ENCODE measurements at places on chromosomes 16 and 17.

- DNase-seq = peak; percentile 25
Measured at GRCh38 chr17:40727447-40728231, 24.1 kb upstream of the KRT24 start.

DNA sequence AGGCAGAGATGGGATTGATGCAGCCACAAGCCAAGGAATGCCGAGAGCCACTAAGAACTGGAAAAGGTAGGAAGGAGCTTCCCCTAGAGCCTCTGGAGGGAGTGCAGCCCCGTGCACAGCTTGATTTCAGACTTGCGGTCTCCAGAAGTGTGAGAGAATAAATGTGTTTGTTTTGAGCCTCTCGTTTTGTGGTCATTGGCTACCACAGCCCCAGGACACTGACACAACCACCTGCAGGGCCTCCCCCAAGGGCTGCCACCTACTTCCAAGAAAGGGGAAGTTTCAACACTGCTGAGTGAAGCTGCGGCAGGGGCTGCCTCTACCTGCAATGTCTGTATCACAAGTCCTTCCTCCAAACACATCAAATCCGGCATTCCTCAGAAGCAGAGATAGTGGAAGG, 346.9 kb downstream of the C16orf95 start:
- DNase-seq = no peak

GRCh38 chr17:75183999-75184884, 1.5 kb upstream of the SUMO2 start:
- DNase-seq = no peak

DNA sequence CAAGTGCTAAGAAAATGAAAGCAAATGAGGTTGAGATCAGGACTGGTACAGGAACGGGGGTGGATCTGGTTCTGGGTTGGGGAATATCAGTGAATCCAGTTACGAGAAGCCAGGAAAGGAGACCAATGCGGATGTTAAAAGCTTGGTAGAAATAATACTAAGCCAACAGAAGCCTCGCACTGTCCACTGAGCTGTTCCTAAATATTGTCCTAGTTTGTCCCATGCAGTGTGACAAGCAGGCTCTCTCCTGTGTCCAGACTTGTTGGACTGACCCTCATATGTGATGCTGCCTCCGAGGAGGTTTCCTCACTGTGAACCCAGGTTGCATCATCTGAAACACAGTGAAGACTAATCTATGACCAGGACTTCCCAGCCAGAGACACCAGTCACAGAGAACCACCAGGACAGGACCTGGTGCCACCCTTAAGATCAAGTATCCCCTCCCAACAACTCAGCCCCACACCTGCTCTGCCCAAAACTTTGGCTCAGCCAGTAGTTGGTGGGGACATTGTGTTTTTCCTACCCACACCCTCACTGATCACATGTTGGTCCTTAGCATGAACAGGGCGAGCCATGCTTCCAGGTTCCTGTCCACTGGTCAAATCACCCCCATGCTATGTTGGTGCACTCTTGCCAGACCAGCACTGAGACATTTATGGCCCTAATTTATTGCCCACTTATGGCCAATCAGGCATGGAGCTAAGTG, 32.7 kb upstream of the SCNN1B start:
- DNase-seq = peak; percentile 2

GRCh38 chr17:55480631-55481315, 30.5 kb downstream of the SMIM36 start:
- no peak for DNase-seq

GRCh38 chr17:14331225-14331981, 30.5 kb downstream of the HS3ST3B1 start:
- no peak for DNase-seq

DNA sequence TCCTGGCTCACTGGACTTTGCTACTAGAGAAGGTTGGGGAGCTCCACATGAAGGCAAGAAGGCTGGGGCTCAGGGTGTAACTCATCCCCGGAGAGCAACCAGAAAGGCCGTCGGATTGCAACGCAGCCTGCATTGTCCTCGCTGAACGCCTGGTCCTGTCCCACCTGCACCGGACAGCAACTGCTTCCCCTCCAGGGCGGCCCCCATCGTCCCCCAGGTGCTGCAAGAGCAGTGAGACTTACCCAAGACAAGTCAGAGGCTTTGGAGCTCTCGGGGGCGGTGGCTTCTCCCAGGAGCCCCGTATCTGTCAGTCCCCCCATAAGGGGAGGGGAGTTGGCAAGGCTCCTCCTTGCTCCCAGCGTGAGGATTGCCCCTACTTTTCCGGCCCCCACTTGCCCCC, 18.4 kb downstream of the METRNL start:
- no peak for DNase-seq

GRCh38 chr17:45579529-45580495, 89.3 kb upstream of the PLEKHM1 start:
- DNase-seq = no peak

DNA sequence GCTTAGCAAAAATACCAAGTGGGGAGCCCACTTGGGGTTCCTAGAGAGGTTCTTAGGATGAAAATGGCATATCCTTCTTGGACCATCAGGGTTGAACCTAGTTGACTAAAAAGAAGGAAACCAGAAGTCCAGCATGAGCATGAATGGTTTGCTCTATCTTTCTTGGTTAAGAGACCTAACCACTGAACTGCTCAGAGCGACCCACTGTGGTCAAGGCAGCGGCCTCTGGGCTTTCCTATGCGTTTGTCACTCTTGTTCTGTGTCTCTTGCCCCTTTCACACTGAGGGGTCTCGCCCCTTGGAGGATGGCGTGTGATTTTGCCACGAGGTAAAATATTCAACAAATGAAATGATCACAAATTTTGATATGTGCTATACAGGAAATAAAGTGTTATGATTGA, 526 bp upstream of the BORCS6 start:
- DNase-seq = no peak

DNA sequence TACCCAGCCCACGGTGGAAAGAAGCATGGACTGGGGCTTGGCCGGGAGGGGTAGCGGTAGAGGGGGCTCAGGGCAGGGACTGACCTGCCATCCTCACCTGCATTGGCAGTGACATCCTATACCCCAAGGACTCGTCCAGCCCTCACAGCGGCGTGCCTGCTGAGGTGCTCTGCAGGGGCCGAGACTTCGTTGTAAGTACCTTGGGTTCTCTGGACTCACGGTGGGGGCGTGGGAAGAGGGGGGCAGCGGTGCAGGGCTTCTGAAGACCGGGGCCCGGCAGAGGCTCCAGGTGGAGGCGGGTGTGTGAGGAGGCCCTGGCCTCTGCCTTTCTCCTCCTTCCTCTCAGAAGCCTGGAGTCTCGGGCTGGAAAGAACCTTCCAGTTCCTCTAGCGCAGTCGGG, 25.5 kb downstream of the POLR3E start:
- DNase-seq = no peak

GRCh38 chr16:66832190-66832589, 1.4 kb upstream of the NAE1 start:
- DNase-seq = no peak

- DNase-seq = no peak
Measured at GRCh38 chr16:66388350-66389139, 22.1 kb downstream of the CDH5 start.

DNA sequence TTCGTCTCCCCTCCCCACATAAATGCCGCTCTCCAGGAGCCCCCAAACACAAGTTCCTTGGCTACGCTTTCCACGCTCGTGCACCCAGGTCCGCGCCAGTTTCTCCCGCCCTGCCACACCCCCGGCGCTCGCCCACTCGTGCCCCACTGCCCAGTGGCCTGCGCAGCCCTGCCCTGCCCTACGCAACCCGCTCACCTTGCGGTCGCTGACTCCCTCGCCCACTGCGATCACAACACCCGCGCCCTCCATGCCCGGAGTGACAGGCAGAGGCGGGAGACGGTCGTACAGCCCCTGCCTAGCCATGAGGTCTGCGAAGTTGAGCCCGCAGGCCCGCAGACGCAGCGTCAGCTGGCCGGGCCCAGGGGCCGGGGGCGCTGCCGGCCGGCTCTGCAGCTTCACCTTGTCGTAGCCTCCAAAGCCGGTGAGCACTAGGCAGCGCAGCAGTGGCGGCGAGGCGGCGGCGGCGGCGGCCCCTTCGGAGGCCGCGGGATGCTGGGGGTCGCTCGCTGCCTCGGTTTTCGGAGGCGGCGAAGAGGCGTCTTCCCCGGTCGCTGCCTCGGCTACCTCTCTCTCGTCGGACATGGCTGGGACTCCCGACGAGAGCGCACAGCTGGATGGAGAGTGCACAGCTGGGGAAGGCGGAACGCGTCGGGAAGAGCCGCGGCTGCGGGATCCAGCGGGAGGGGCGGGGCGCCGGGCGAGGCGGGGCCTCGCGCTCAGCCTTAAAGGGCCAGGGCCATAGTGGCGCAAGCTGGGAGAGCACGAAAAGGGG, at the start of gene VAT1:
VAT1 (minus strand) TSS at position 645 of the 772 bp plus-strand sequence; CDS start at position 582, 63 bp downstream.
- peak; percentile 79 for DNase-seq

GRCh38 chr17:12341328-12341727, 320.7 kb downstream of the MAP2K4 start:
- no peak for DNase-seq

DNA sequence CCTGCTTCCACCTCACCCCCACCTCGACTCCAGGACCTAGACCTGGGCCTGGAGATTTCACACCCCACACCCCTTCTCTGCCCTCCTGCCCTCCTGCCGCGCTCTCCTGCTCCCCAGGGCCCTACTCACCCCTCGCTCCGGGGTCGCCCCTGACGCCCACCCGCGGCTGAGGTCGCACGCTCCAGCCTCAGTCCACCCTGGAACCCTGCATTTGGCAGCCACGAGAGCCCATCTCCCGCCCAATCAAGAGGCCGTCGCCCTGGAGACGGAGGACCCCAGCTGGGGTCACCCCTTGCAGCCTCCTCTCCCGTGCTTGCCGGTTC, 16.1 kb downstream of the TLE7 start:
- no peak for DNase-seq

DNA sequence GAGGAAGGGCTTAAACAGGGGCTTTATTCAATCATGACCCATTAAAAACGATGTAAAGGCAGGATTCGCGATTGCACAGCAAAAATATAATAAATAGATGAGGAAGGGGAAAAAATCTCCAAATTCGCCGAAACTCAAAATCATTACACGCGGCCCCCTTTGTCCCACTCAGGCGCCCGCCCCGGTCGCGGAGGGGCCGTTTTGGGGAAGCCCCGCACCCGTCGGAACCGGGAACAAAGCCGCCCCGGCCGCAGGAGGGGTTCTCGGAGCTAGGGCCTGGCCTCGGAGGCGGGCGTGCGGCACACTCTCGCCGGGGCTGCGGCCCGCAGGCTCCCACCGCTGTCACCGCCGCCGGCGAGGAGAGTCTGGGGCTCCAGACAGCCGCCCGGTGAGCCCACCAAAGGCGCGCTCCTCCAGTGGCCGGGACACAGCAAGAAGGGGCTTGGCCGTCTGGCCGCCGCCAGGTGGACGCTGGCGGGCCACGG, 521 bp downstream of the C16orf87 start:
- no peak for DNase-seq

- DNase-seq = no peak
Measured at GRCh38 chr17:5715478-5715877, 131.2 kb upstream of the NLRP1 start.

DNA sequence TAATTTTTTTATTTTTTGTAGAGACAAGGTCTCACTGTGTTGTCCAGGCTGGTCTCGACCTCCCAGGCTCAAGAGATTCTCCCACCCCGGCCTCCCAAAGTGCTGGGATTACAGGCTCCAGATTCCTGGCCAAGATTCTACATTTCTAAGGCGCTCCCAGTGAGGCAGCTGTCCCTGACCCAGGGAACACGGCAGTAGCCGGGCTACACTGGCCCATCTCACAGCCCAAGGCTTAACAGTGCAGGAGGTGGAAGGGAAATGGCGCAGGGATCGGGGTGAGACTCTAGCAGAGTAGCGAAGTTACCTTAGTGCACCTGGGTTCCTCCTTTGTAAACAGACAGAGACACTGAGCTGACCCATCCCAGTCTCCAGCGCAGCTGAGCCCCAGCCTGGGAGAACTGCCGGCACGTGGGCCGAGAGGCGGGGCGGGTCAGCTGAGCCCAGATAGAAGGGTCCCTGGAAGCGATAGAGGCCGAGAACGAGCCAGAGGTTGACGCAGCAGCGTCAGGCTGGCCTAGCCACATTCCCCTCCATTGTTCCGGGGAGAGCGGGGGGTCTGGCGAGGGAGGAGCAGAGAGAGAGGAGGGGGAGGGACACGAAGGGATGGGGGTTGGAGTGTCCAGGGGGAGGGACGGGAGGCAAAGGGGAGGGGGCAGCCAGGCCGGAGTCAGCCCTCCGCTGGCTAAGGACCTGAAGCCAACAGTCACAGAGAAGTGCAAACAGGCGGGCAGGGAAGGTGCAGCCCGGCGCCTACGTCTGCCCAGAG, 2.5 kb downstream of the CARHSP1 start:
- no peak for DNase-seq

GRCh38 chr17:40075201-40075941, 12.6 kb downstream of the THRA start:
- DNase-seq = peak; percentile 51

DNA sequence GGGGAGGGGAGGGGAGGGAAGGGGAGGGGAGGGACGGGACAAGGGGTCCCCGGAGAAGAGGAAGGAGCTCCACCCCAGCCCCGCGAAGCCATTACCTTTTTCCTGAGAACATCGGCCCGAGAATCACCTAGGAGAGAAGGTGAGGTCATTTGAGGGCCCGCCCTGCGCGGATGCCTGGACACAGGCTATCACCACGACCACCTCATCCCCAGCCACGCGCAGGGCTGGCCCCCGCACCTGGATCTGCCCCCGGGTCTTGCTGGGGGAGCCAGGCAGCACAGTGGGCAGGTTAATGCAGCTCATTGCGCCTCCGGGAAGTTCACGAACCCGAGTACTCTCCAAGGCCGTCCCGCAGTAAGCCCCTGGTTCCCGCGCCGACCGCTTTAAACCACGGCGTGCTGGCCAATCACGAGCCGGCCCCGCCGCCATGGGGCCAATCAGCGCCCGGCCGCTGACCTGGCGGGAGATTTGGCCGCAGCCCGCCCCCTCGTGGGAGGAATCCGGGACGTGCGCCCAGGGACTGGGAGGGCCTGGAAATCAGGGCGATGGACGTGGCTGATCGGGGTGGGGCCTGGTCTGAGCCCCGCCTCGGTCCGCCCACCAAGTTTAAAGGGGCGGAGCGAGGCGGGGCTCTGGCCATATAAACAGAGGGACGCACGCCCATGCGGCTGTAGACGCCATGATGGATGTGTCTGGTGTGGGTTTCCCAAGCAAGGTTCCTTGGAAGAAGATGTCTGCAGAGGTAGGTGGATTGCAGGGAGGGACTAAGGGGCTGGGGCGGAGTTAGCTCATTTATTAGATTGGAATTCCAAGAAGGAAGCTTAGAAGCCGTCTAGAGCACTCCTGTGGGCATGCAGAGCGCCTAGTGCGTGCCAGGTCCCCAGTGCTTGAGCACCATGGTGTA, at the start of the genes AFMID and TK1:
AFMID (plus strand) TSS at position 671 of the 904 bp plus-strand sequence; CDS start at position 680, 9 bp downstream.
TK1 (minus strand) TSS at position 361 of the 904 bp plus-strand sequence; CDS start at position 303, 58 bp downstream.
- DNase-seq = peak; percentile 98

GRCh38 chr17:40472733-40473452, 28.5 kb downstream of the TNS4 start:
- DNase-seq = no peak

- peak; percentile 95 for DNase-seq
Measured at GRCh38 chr16:27268376-27269299, at the start of gene NSMCE1. Gene NSMCE1 (minus strand): TSS chr16:27268772. CDS start chr16:27257570, 11,202 bp downstream.

GRCh38 chr17:2892305-2892971, 96.2 kb downstream of the RAP1GAP2 start:
- DNase-seq = peak; percentile 87

- no peak for DNase-seq
Measured at GRCh38 chr16:1851793-1852192, 20.2 kb downstream of the MEIOB start.
